NCI-H226 (cell line): ENCODE measurements at places on chromosomes 2 and 18.

GRCh38 chr2:232997749-232998665 is 15.0 kb downstream of the NGEF start:
- DNase-seq, result no peak

- no peak for DNase-seq
Measured at GRCh38 chr2:168599738-168600137, 143.7 kb downstream of the CERS6 start.

GRCh38 chr18:58222432-58223125 is 178.6 kb downstream of the NEDD4L start:
- DNase-seq, result no peak

DNA sequence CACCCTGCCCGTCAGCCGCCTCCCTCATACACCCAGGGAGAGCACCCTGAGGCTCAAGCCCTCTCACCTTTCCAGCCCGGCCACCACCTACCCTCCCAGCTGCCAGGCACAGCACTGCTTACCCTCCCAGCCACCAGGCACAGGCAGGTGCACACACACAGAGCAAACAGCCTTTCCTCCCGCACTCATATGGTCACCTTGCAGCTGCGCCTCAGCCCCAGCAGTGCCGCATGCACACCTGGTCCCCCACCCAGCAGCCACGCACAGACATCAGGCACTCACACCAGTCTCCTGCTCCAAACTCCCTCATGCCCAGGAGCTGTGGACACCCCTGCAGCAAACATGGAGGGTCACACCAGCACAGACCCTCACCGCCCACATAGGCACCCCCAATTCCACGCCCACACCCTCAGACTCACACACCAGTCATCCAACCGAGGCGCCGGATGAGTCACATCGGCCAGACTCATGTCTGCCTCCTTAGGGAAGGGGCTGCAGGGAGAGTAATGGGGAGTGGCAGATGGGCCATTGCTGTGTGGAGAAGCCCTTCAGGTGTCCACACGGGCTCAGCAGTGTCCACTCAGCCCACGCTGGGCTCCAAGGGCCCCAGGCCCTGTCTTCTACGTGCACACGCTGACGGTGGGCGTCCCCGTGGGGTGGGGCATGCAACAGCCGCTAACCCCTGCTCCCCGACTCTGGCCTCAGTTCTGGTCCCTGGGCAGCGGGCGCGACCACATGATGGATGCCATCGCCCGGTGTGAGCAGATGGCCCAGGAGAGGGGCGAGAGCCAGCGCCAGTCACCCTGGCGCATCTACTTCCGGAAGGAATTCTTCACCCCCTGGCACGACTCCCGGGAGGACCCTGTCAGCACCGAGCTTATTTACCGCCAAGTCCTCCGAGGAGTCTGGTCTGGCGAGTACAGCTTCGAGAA is 22.3 kb upstream of the GPR17 start:
- peak; percentile 20 for DNase-seq

DNA sequence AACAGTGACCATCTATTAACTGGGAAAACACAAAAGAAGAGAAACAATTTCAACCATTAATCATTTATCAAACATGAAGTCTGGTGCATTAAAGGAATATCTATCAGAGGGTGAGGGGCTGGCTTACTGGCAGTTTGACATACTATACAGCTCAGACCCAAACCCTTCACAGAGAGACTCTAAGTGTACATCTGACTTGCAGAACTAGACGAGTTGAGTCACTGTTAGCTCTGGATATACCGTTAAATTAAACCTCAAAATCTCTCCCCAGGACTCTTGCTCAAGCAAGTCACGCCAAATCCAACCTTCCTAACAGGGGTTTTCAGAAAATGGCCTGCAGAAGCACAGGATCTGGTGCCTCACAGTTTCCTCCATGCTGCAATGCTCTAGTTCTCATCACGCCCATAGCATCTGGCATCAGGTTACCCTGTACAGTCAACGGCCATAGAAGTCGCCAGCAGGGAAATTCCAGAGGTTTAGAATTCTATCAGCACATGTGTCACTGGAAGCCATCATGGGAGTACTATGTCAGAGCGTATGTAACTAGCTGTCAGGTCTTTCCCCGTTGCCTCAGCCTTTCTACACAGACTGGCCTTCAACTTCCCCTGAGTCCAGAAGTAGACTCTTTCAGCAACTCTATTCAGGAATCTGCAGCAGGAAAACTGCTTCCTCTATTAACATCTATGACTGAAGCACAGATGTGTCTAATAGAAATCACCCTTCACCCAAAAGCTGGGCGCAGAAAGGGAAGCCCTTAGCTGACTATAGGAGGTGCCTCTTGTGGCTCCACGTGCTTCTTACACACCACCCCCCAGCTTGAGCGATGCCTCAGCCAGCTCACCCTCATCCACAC is 9.3 kb downstream of the TGOLN2 start:
- DNase-seq, result no peak

DNA sequence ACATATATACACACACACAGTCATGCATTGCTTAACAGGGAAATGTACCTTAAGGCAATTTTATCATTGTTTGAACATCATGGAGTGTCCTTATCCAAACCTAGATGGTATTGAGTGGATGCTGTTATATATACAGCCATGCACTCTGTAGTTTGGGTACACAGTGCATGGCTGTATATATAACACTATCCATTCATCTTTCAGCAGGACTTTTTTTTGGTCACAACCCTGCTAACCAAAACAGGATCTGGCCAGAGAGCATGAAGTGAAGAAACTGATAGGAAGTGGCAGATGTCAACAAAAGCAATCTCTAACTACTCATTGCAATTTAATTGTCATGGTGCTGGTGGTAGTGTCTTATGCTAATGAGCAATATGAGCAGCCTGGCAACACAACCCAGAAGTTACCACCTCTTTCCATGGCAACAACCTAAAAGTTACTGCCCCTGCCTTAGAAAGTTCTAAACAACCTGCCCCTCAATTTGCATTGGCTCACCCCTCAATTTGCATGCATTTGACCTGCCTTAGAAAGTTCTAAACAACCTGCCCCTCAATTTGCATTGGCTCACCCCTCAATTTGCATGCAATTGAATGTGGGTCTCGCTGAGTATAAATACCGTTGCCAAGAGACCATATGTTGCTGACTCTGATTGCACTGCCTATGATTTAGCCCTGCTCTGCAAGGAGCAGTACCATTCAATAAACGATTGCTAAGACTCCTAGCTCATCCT is 434.9 kb downstream of the DSEL start:
- no peak for DNase-seq

DNA sequence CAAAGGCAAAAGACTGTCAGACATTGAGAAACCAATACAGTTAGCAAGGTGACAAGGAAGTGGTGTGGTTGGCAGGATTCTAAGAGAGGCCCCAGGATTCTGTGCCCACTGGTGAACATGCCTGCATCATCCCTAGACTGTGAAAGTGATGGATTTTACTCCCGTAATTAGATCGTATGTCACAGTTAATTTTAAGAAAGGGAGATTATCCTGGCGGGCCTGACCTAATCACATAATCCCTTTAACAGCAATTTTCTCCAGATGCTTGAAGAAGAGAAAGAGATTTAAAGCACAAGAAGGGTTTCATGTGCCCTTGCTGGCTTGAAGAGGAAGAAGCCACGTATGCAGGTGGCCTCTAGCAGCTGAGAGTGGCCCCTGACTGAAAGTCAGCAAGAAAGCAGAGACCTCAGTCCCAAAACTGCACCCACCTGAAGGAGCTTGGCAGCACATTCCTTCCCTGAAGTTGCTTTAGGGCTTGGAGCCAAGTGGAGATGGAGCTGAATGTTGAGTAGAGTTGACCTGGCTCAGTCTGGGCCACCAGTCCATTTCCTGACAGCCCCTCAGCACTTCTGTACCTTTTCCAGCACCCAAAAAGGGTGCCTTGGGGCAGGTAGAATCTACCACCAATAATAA is 49.1 kb downstream of the GTF3C3 start:
- no peak for DNase-seq

DNA sequence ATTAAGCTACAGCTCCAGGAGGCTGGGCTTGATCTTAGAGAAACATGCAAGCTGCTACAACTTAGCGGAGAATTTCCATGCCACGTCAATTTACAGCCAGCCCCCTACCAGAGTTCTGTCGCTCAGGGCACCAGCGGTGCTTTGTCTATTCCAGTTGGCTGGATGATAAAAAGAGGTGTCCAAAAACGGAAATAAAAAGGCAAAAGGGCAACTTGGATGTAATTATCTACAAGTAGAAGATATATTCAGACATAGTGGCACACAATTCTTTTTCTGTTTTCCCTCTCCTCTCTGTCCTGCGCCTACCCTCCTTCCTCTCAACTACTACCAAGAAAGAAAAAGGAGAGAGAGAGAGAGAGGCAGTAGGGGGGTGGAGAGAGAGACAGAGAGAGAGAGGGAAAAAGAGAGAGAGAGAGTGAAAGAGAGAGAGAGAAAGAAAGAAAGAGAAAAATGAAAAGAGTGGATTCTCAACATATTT is 363 bp upstream of the RFTN2 start:
- no peak for DNase-seq

DNA sequence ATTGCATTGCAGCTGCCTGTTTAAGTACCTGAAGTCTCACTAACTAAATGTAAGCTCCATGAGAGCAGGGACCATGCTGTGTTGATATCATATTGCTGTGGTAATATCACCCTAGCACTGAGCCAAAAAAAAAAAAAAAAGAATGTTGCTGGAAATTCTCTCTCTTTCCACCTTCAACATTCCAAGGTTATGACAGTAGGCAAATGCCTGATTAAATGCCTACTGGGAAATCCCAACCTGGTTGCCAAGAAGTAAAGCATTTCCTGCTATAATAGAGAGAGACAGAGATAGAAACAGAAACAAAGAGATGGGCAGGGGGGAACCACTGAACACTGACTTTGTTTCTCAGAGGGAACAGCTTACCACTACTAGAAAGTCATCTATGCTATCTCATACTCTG is 1604.2 kb downstream of the LRP1B start:
- peak; percentile 86 for DNase-seq

DNA sequence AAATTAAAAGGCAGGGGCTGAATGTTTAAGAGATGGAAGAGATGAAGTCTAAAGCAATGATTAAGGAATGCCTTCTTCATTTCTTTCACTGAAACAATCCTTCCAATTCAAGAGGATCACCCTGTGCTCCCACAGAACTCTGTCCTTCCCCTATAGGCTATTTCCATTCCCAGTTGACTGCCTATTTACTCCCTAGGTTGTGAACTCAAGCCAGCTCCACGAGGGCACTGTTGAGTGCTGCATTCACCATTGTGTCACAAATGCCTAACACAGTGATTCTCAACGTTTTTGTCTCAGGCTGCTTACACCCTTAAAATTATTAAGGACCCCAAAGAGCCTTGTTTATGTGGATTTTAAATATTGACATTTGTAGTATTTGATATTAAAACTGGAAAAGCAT is 112.4 kb downstream of the AOX1 start:
- DNase-seq, result no peak

GRCh38 chr18:29849144-29849543 is 1193.4 kb downstream of the DSC3 start:
- DNase-seq, result peak; percentile 74

GRCh38 chr2:231211486-231211885 is 13.1 kb downstream of the ARMC9 start:
- DNase-seq, result no peak

- DNase-seq, result no peak
Measured at GRCh38 chr2:21498016-21498415, 374.2 kb downstream of the TDRD15 start.

GRCh38 chr2:68911246-68911645 is 40.0 kb upstream of the BMP10 start:
- no peak for DNase-seq

GRCh38 chr2:152566728-152567069 is 150.6 kb downstream of the PRPF40A start:
- DNase-seq, result no peak

GRCh38 chr18:78378403-78378802 is 601.2 kb upstream of the SALL3 start:
- DNase-seq, result no peak

GRCh38 chr2:105442056-105442455 is 43.2 kb upstream of the FHL2 start:
- DNase-seq, result no peak

DNA sequence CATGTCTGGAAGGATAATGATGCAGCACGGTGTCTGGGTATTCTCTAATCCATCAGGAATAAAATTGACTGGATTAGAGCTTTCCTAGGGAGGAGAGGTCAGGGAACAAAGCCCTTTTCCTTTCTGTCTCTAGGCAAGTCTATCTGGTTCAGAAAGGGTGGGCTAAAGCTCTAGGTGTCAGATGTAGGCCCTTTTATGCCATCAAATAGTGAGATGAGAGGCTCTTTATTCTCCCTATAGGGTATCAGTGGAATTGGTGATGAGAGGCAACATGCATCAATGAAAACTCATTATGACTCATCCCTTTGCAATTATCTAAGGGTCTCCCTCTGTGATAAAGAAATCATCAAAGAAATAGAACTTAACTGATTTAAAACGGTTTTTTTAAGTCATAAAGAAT is 328.0 kb upstream of the CRIM1 start:
- no peak for DNase-seq

DNA sequence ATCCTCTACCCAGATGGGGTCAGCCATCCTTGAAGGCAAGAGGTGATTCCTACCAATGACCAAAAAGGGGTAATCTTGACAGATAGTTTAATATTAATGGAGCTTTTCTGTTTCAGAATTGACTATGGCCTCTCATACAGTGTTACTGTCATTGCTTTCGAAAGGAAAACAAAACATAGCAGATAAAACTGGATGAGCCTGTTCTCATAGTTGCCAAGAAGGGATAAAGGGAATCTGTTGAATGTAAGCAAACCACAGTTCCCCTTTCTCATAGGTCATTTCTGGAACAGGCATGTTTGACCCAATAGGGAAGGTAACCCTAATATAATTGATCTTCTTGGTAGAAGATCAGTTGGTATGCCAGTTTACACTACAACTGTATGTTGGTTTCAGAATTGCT is 1.6 kb downstream of the RAB27B start:
- no peak for DNase-seq

GRCh38 chr18:40673150-40673549 is 1281.9 kb upstream of the PIK3C3 start:
- DNase-seq, result no peak

DNA sequence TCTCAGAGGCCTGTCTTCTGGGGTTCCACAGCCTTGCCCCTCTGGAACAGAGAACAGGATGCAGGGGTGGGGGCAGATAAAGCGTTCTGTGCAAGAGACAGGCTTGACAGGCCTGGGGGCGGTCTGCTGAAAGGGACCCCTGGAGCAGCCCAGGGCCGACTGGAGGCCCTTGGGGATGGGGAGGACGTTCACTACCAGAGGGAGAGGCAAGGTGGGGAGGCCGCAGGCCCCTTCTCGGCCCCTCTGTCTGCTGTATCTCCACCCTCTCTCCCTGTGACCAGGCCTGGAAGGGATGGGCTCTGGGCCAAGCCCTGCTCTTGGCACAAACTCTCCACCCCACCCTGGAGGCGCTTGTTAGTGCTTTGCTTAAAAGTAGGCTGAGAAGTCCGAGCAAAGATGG is 27.3 kb upstream of the INHBB start:
- DNase-seq, result no peak

DNA sequence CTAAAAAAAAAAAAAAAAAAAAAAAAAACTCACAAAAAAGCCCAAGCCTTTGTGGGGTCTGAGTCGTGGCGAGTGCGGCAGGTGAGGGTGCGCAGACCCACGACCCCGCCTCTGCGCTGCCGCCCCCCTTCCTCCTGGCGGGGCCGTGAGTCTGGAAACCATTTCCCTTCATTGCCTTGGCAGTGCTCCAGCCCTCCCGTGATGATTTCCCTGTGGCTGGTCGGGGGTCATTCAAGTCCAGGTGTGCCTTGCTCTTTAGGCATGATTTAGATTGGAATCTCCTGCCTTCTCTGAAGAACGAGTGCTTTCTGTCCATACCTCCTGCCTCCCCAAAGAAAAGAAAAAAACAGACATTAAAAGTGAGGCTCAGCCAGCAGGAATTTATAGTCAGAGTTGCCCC is 161.8 kb downstream of the FAM210A start:
- DNase-seq, result no peak
